GM23338 (cell line): ENCODE measurements at places on chromosomes 4 and X. TPM values are rescaled to one million over a fixed set of nuclear protein-coding genes. Genes with fewer than 3 reads are reported as not detected.

The MYOZ2 gene
- polyA plus RNA-seq = 0.10 TPM in 1 of 2 replicates, not detected in the other

DNA sequence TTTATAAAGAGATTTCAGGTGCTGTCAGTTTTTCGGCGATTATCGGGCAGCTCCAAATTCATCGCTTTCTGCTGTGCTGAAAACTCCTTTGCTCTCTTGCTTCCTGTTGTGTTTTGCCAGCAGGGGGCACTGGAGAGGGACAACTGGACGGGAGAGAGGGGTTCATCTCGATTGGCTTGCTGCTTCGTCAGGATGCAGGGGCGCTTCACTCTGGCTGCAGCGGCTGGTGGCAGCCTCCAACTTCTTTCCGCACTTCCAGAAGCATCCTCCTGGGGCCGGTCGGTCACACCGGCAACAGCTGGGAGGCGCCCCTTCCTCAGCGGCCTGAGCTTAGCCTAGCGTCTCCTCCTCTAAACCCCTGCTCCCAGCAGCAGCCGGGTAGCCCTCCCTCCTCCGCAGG lies 29.5 kb downstream of the MSL3 start:
- DNase-seq = peak; percentile 89

- peak; percentile 78 for DNase-seq
Observed at GRCh38 chrX:8815460-8816065, 14.4 kb upstream of the FAM9A start.

GRCh38 chr4:126961661-126962060 lies 671.1 kb upstream of the INTU start:
- DNase-seq = no peak

DNA sequence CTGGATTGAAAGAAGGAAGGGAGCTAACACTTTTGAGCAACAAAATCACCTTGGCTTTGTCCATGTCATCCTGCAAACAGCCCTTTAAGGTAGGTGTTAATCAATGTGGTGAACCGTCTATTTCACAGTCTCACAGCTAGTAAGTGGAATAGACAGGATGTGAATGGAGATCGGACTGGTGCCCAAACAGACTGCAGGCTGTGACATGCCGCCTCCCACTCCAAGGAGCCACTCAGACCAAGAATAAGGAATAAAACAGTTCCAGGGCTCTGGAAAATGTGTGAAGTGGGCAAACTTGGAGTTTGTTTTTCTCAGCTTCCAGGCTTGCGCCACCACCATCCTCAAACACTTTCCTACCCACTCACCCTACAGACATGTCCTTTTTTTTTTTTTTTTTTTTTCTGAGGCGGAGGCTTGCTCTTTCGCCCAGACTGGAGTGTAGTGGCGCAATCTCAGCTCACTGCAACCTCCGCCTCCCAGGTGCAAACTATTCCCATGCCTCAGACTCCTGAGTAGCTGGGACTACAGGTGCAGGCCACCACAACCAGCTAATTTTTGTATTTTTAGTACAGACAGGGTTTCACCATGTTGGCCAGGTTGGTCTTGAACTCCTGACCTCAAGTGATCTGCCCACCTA lies 57.7 kb upstream of the SEC24B start:
- DNase-seq = no peak

DNA sequence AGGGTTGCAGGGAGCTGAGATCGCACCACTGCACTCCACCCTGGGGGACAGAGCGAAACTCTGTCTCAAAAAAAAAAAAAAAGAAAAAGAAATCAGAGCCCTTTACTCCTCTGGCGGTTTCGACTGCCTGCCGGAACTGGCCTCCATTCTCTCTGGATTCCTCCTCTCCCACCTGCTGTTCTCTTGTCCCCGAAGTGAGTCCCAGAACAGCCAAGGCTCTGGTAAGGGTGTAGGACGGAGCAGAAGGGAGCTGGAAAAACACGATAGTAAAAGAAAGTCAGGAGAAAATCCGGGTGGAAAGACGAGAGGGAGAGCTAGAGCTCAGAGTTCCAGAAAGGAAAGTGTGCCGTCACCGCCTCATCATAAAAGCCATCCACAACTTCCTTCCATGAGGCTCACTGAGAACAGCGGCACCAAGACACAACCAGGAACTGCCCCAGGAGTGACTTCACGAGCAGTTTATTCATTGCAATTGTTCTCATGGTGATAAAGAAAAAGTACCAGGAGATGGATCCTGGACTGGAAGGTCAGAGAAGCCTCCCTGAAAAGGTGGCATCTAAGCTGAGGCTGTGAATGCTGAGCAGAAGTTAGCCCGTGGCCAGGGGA lies 12.3 kb downstream of the TLR3 start:
- DNase-seq = peak; percentile 79

DNA sequence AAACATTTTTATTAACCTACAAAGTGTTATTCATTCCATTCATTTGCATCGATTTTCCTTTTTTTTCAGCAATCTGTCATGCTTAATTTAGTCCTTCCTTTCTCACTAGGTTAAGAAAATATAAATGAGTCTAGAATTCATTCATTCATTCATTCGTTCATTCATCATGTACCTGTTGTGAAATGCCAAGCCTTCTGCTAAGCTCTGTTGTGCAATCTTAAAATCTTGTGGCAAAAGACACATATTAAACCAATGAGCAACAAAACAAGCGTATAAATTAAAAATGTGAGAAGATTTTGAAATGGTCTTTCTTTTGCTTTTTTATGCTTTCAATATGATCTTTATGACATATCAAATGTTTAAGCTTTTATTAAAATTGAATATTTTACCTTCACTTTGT lies 88.6 kb upstream of the MAD2L1 start:
- DNase-seq = no peak
